Activated CD4-positive, alpha-beta T cell treated with anti-CD3 and anti-CD28 coated beads for 36 hours (primary cell): ENCODE measurements at places on chromosomes 3 and 15.

GRCh38 chr3:72938471-72939265 lies 50.8 kb downstream of the GXYLT2 start:
- DNase-seq, result peak; percentile 44

DNA sequence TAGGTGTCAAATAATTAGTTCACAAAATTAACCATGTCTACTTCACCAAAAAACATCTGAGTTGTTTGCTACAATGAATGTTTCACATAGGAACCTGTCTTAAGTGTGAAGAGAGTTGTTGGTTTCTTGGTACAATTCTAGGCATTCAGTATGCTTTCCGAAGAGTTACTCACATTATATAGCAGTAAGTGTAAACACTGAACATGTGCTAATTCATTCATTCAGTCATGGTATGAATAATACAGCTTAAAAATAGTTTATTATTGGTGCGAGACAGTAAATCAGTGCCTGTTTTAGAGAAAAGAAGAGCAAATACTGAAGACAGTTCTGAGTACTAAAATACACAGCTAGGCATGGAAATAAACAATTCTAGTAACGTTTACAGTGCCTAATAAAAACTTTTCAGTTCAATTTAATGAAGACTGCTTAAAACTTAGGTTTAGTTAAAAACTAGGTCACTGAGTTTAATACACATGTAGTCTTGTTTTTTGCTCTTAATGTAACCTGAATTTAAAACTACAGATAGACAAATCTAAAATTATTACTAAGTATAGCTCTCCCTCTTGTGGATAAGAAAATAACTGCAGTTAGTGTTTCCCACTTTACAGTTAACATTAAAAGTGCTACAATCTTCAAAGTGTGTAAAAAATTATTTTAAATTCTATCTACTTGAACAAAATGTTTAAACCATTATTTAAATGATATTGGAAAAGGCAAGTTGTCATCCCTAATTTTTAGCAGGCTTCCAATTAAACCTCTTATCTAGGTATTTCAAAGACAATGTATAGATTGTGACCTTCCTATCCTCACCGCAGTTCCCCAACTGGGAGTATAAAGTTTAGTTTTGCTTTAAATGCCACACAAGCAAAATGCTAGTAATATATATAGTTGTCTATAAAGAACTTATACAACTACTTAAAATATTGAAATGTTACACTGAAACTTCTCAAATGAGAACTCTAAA lies 20.1 kb upstream of the ZCWPW2 start:
- no peak for DNase-seq

- no peak for DNase-seq
Measured at GRCh38 chr15:83285284-83285978, 967 bp upstream of the BNC1 start.

GRCh38 chr3:21888656-21889055 lies 137.6 kb upstream of the ZNF385D start:
- DNase-seq, result no peak

DNA sequence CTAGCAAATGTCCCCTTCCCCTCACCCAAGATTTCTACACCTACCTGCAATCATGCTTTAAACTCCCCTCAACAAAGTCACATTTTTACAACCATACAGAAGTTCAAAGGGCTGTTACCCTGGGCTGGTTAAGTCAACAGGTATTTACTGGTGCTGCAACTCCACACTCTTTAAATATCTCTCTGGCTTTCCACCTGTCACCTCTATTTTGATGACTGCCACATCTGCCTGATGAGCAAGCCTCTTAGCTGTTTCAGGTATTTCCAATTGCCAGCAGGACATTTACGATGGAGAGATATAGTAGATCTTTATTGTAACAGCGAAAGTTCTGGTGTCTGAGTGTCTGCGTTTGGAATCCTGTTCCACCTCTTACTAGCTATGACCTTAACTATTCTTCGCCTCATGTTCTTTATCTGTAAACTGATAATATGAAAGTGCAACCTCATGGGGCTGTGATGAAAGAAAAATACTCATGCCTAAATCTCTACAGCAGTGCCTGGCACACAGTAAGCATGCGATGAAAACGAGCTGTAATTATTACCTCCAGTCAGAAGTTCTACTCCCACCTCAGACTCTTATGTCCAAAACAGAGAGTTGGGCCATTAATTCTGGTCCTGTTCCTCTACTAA lies 44.2 kb upstream of the TPM1 start:
- DNase-seq, result no peak

DNA sequence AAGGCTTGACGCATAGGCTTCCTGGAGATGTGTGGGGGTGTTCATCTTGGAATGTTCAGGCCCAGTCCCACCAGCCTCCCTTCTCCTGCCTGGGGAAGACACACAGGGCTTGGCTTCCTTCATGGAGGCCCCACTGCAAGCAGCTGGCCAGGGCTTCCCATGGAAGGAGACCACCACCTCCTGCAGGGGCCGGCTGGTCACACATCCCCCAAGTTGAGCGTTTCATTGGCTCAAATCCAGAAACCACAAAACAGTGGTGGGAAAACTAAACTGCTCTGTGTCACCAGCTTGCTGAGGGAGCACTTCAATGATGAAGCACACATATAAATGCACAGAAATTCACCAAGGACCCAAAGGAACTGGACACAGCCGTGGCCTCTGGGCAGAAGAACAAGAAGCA lies 8.3 kb downstream of the IQSEC1 start:
- DNase-seq, result no peak

DNA sequence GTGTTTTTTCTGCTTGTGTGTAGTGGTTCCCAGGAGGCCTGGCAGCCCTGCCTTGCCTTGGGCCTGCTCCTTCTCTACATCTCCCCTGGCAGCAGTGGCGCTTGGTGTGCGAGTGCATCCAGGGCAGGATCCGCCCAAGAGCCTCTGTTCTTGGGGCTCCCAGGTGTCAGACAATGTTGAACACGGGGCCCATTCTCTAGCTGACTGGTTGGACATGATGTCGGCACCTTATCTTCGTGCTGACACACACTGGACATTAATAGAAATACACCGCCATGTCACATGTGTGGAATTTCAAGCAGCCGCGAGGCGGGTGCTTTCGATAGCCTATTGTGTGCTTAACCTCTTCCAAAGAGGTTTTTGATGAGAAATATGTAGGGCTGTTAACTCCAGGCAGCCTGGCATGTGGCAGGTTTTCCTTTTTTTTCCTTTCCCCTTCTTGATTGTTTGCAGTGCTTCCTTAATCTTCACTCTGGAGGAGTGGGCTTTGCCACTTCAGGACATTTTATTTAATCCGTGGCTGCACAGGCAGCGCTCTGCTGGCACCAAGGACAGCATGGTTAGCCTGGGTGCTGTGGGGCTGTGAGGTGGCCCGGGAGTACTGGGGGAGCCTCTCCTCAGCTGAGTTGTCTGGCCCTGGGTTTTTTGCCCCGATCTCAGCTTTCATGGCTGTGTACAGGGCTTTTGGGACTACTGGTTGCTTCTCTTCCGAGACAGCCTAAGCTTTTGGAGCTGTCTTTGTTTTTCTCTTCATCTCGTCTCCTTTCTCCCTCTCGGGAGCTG lies 42.5 kb downstream of the CHCHD6 start:
- DNase-seq, result no peak

DNA sequence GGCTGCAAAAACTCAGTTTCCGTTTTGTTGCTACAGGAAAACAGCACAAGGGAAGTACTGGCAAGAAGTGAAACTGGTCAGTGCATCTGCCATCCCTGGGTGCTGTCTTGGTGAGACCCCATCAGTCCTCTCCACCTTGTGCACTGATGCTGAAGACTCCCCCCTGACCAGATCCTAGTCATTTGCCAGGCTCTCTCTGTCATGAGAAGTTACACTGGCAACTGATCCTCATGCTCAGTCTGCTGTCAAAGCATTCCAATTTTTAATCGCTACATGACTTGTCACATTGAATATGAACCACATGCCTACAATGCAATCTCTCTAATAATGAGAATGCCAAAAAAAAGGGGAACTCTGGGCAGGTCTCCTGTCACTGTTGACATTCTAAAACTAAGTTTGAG lies 296.5 kb downstream of the ZIC1 start:
- DNase-seq, result no peak

DNA sequence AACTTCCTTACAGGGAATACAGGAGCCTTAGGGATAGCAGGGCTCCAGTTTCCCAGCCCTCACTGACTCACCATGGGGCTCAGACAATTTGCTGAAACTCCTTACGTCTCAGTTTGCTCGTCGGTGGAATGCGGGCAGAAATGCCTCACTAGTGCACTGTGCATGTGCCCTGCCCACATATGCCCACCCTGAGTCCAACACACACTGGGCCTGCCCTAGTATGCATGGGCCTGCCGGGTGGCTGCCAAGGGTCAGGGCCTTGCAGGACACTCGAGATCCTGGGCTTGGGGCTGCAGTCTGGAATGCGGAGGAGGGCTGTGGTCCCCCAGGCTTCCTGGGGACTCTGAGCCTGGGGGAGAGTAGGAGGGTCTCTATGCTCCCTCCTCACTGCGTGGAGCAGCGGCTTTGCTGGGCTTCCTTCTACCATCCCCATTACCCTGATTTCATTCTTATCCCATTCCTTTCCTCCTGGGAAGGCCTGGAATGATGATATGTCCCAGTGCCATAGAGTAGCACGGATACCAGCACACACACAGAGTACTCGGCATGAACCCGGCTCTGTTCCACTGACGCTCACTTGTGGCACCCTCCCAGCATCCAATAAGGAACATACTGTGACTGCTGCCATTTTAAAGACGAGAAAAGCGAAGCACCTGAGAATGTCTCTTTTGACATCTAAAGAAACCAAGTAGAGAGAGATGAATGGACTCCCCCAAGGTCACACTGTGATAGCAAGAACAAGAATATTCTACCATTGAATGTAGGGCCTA lies 124.2 kb downstream of the ASB7 start:
- no peak for DNase-seq

GRCh38 chr15:95795386-95795785 lies 535.1 kb upstream of the NR2F2 start:
- DNase-seq, result no peak

GRCh38 chr3:14520149-14520548 lies 20.0 kb downstream of the GRIP2 start:
- DNase-seq, result no peak

GRCh38 chr15:73284090-73284716 lies 84.6 kb downstream of the HCN4 start:
- no peak for DNase-seq

GRCh38 chr3:48268381-48268935 lies 27.6 kb downstream of the ZNF589 start:
- peak; percentile 95 for DNase-seq
